T-helper 2 cell treated with Interferon-gamma antibody and Interleukin-4, amounts not matched to agents 5 μg/mL and 100 μg/mL, for 36 hours (primary cell): ENCODE measurements at places on chromosomes 16 and 17.

DNA sequence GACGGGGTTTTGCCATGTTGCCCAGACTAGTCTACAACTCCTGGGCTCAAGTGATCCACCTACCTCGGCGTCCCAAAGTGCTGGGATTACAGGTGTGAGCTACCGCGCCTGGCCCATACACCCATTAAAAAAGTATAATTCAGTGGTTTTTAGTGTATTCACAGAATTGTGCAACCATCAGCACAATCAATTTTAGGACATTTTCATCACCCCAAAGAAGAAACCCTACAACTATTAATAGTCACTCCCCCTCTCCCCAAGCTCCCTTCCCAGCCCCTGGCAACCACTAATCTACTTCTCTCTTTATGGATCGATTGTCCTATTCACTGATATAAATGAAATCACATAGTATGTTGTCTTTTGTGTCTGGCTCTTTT, 3.8 kb upstream of the EEF2K start:
- no peak for DNase-seq

DNA sequence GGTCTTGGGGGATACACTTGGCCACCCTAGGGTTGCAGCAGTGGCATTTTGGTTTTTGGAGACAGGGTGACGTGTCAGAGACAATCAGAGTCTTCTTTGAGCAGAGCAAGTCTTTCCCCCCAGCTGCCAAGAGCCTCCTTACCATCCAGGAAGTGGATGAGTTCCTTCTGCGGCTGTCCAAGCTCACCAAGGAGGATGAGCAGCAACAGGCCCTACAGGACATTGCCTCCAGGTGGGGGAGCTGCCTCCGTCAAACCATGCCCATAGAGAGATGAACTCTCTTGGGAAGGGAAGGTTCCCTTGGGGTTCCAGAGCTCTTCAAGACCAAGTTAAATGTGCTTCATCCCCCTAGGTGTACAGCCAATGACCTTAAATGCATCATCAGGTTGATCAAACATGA, 11.3 kb downstream of the LIG3 start:
- no peak for DNase-seq

GRCh38 chr17:30950669-30951399, 20.0 kb upstream of the RNF135 start:
- DNase-seq, result no peak

DNA sequence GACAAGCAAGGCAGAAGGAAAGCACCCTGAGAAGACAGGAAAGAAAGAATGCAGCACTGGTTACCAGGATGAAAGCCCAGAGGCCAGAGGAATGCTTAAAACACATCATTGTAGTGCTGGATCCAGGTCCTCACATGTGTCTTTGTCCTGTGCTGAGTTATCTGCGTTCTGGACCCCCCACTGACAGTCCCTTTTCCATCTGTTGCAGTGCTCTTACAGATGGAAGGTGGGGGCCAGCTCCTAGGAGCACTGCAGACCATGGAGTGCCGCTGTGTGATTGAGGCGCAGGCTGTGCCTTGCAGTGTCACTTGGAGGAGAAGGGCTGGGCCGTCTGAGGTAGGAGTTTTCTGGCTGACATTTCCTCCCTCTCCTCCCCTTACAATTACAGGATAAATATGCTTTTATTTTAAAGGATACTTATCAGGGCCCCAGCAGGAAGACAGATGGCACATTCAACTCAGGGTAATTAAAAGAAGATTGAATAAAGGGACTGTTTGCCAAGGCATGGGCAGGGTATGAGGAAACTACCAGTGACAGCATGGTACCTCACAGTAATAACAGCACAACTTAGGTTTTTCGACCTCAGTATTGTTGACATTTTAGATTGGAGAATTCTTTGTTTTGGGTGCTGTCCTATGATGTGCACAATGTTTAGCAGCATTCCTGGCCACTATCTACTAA, 3.0 kb downstream of the EME1 start:
- DNase-seq, result no peak
